ENCODE measurements at places on chromosomes 16 and 17. TPM values are rescaled to one million over a fixed set of nuclear protein-coding genes. Genes with fewer than 3 reads are reported as not detected.

CLEC19A gene
- not detected for total RNA-seq

AP2B1 gene
- total RNA-seq, result 113 TPM

DOC2A gene
- total RNA-seq, result 0.66 TPM

TBC1D3 gene
- not detected for total RNA-seq

HBA2 gene
- 59.1 TPM for total RNA-seq

SALL1 gene
- 1.3 TPM for total RNA-seq

DNAAF1 gene
- 0.14 TPM for total RNA-seq

CCDC144A gene
- 2.8 TPM for total RNA-seq

CASKIN1 gene
- total RNA-seq, result 4.0 TPM

PDIA2 gene
- total RNA-seq, result 1.6 TPM

ABHD15 gene
- 5.9 TPM for total RNA-seq

PYY gene
- not detected for total RNA-seq

KRT40 gene
- total RNA-seq, result not detected

SLFN12L gene
- total RNA-seq, result 0.25 TPM

OR1A1 gene
- not detected for total RNA-seq

TAT gene
- total RNA-seq, result not detected

SLC52A1 gene
- not detected for total RNA-seq

C1QTNF8 gene
- not detected for total RNA-seq

CTRB2 gene
- not detected for total RNA-seq

C16orf74 gene
- total RNA-seq, result 2.3 TPM

ZNF385C gene
- total RNA-seq, result 0.49 TPM

ARL17A gene
- total RNA-seq, result 13.1 TPM

SARM1 gene
- total RNA-seq, result 5.1 TPM

RNF222 gene
- total RNA-seq, result not detected

SPATA22 gene
- 0.44 TPM for total RNA-seq

SOST gene
- 0.14 TPM for total RNA-seq

LPCAT2 gene
- total RNA-seq, result 6.9 TPM

RASL10B gene
- total RNA-seq, result 18.4 TPM

OR1F1 gene
- total RNA-seq, result not detected

TLCD3A gene
- 1.5 TPM for total RNA-seq

CD300H gene
- total RNA-seq, result not detected

PYDC1 gene
- not detected for total RNA-seq

KRTAP4-5 gene
- total RNA-seq, result not detected

NETO2 gene
- total RNA-seq, result 4.4 TPM

KRT33B gene
- not detected for total RNA-seq

CDIPT gene
- total RNA-seq, result 68.6 TPM

GNG13 gene
- not detected for total RNA-seq

RAP1GAP2 gene
- 63.8 TPM for total RNA-seq

GP1BA gene
- total RNA-seq, result 0.22 TPM

CCL22 gene
- total RNA-seq, result not detected

TBC1D3H gene
- total RNA-seq, result not detected

RPGRIP1L gene
- total RNA-seq, result 1.7 TPM

Measured in left ventricle myocardium inferior (tissue), 1 donor.